ENCODE measurements at places on chromosomes 2 and 18.

- DNase-seq, result no peak
Measured at GRCh38 chr18:21602299-21602587, 1.7 kb upstream of the ESCO1 start.

- DNase-seq, result no peak
Measured at GRCh38 chr18:10530002-10530401, 4.2 kb downstream of the NAPG start.

DNA sequence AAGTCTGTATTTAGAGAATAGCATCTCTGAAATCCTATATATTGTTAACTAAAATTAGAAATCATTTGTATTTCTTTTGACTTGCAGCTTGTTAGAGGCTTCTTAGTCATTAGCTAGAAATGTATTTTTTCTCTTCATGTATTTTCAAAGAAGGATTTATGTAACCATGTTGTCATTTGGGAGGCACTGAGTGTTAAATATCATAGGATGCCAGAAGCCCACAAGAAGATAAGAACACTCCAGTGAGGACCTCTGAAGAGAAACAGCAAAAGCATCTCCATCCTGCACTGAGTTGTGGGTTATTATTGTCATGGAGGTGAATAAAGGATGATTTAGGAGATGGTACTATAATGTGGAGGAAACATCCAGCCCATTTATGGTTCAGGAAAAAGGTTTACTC lies 93.5 kb downstream of the UBE2E3 start:
- no peak for DNase-seq

GRCh38 chr2:219748671-219749570 lies 121.5 kb downstream of the SLC4A3 start:
- DNase-seq, result no peak

DNA sequence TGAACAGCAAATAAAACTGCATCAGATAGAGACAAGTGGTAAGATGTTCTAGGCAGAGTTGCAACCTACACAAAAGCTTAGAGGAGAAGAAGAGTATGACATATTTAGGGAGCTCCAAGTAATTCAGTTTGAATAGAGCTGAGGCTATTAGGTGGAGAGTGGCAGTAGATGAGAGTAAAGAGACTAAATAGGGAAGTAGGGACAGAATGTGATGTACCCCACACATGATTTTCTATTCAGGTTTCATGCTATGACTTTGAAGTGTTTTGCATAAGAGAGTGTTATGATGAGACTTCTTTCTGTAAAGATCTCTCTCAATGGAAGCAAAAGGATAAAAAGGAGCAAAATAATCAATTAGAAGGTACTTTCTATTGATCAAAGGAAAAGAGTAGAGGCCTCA lies 206.8 kb upstream of the ERBB4 start:
- no peak for DNase-seq

DNA sequence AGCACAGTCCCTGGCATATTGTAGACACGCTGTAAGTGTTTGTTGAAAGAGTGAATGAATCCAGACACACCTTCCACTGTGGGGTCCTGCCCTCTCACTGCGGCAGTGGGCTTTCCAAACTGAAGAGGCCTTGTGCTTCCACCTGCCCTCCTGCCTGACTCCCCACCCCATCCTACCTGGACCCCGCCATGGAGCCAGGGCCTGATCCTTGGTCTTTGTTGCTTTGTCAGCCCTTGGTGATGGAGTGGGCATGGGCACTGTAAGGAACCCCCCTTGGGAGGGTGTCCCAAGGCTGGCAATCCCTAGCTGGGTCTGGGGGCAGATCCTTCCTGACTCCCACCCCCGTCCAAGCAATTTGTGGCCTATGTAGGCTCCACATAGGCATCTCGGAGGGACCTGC lies 33.1 kb downstream of the KLHL29 start:
- no peak for DNase-seq

- no peak for DNase-seq
Measured at GRCh38 chr2:224645722-224646121, 60.6 kb upstream of the CUL3 start.

- no peak for DNase-seq
Measured at GRCh38 chr2:47414682-47415458, 11.9 kb downstream of the MSH2 start.

- DNase-seq, result no peak
Measured at GRCh38 chr18:5853253-5853652, 42.1 kb downstream of the TMEM200C start.

DNA sequence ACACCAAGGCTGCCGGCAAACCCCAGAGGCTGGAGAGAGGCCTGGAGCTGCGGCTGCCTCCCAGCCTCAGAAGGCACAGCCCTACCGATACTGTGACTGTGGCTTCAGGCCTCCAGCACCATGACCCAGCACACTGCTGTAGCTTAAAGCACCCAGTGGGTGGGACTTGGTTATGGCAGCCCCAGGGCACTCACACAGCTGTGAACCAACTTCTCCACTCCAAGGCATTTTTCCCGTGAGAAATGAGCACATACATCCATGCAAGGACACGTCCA lies 199.5 kb downstream of the NDUFA10 start:
- DNase-seq, result no peak

GRCh38 chr2:127517465-127517864 lies 8.8 kb downstream of the IWS1 start:
- DNase-seq, result no peak

DNA sequence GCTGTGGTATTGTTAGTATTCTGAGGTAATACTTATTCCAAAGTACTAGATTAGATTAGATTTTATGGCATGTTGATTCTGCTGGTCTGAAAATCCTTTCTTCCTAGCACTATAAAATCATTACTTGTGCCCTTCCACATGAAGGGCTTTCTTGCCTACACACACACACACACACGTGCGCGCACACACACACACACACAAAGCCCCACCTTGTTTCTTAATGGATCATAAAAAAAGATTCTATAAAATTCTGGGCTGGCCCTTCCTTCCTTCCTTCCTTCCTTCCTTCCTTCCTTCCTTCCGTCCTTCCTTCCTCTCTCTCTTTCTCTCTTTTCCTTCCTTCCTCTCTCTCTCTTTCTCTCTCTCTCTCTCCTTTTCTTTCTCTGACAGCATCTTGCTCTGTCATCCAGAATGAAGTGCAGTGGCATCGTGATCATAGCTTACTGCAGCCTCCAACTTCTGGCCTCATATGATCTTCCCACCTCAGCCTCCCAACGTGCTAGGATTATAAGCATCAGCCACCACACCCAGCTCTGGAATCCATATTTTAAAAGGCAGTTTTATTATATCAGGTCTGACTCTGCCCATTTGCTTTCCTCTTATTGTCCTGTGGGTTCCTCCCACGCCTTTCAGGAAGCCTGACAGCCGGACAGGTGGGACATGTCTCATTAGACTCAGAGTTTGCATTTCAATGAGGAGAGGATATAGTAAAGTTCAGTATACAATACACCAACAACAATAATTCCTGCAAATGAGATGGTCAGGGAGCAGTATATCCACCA lies 321.1 kb downstream of the PIK3C3 start:
- no peak for DNase-seq

- no peak for DNase-seq
Measured at GRCh38 chr18:3675446-3675845, 225.5 kb downstream of the TGIF1 start.

GRCh38 chr18:54551590-54551989 lies 39.5 kb upstream of the DYNAP start:
- DNase-seq, result no peak

- DNase-seq, result no peak
Measured at GRCh38 chr2:165348441-165348840, 109.2 kb downstream of the SCN2A start.

DNA sequence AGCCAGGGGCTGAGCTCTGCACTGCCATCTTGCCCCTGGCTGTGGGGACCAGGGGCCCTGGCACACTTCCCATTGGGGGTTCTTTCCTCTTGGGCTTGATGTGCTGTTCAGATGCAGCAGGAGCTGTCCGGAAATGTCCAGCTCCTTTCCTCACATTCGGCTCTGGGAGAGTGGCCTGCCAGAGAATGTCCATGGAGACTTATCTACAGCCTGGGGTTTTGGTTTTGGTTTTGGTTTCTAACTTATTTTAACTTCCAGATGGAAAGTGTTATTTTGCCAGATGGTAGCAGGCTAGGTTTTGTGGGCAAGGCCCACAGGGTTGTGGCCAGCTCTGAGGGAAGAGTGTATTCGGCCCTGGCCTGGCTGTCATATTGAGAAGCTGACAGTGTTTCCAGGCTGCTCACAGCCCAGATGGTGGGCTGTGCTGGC lies 177.3 kb downstream of the ANKRD30B start:
- no peak for DNase-seq

- no peak for DNase-seq
Measured at GRCh38 chr2:19872302-19872701, 29.5 kb downstream of the TTC32 start.

GRCh38 chr2:17156086-17156485 lies 362.2 kb downstream of the RAD51AP2 start:
- DNase-seq, result no peak

DNA sequence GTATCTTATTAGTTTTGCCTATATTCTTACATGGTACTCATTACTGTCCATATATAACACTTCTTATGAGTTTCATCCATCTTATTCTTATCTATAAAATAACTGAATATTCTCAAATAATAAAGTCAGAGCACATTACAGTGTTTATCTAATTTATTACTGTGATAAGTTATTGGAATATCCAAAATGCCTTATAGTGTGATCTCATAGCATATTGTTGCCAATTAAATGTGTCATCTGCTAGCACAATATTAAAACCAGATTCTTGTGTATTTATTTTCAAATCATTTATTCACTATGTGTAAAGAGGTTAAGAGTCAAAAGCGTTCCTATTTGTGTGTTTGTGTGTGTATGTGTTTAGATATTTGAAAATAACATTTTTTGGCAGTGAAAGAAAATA lies 151.9 kb downstream of the WDR7 start:
- no peak for DNase-seq

GRCh38 chr18:75176849-75177248 lies 32.1 kb downstream of the PTGR3 start:
- DNase-seq, result no peak

- no peak for DNase-seq
Measured at GRCh38 chr2:18267501-18267900, 293.0 kb downstream of the RDH14 start.

GRCh38 chr2:208711598-208711997 lies 305.0 kb downstream of the PTH2R start:
- no peak for DNase-seq

GRCh38 chr2:105788670-105789290 lies 44.1 kb downstream of the NCK2 start:
- DNase-seq, result no peak

- DNase-seq, result no peak
Measured at GRCh38 chr2:215772634-215773563, 240.5 kb downstream of the MREG start.

DNA sequence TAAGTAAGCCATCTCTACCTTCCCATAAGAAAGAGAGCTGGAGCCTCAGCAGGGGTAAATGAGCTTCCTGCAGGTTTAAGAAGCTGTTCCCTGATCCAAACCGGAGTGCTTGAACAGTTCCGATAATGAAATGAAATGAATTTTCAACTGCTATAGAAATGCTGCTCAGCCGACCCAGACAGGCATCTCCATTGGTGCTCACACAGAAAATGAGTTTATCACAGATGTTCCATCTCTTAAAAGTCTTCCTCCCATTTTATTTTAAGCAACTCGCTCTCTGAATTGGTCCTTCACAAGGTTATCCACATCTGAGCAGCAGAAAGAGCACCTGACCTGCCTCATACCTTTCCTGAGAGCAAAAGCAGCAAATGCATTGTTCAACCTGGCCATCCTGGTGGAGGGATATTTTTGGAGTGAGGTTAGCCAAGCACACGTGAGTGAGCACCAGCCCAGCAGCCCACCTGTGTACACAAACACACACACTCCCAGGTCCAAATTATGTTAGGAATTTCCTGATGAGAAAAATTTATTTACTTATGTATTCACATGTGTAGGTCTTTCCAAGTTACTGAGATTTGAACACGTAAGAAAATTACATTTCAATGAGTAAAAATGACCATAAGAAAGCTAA lies 42.2 kb upstream of the CCDC68 start:
- no peak for DNase-seq

- no peak for DNase-seq
Measured at GRCh38 chr2:8367833-8368232, 314.0 kb upstream of the ID2 start.

GRCh38 chr2:96655526-96655925 lies 13.0 kb downstream of the FER1L5 start:
- no peak for DNase-seq

DNA sequence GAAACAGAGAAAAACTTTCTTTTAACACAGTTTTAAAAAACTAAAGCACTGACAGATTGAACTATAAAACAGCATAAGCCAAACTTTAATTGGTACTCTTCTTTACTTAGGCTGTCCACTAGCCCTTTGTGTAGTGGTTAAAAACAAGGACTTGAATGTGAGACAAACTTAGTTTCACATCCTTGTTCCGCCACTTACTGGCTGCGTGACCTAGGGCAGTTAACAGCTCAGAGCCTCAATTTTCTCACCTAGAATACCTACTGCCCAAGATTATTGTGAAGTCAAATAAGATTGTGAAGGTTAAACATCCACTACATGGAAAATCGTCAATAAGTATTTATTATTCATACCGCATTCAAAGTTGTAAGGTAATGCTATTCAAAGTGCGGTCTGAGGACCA lies 2.0 kb downstream of the WDR35 start:
- no peak for DNase-seq

GRCh38 chr2:162232027-162232426 lies 11.2 kb downstream of the FAP start:
- DNase-seq, result no peak

DNA sequence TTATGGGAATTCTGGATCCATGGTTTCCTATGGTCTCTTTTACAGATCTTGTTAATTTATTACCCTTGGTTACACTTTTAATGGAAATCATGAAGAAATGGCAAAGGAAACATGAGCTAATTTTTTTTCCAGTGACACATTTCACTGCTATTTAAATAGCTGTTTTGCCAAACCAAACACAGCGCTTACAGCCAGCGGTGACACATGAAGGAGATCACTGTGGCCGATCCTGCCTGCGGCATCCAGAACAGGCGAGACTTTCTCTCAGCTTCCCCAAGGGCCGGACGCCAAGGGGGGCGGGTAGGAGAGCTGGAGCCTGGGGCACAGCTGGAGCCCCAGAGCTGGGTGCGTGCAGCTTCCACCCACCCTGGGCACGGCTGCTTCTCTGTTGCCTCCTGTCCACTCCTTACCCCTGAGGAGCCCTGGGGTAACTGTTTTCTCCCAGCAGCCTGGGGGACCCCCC lies 81.4 kb upstream of the PKDCC start:
- DNase-seq, result no peak

DNA sequence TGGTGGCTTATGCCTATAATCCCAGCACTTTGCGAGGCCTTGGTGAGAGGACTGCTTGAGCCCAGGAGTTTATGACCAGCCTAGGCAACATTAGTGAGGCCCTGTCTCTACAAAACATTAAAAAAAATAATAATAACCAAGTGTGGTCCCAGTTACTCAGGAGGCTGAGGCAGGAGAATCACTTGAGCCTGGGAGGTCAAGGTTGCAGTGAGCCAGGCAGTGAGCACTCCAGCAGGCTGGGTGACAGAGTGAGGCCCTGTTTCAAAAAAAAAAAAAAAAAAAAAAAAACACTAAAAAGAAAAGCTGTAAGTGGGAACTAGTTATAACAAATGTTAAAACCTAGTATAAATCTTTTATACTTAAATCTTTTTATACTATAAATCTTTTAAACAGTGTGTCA lies 146.2 kb upstream of the ITGA4 start:
- no peak for DNase-seq
